ENCODE measurements at places on chromosomes 16 and 17. TPM values are rescaled to one million over a fixed set of nuclear protein-coding genes. Genes with fewer than 3 reads are reported as not detected.

The MEIOB gene
- not detected for total RNA-seq

The TNFRSF12A gene
- total RNA-seq: 5.5 TPM

The ZNF174 gene
- 10.6 TPM for total RNA-seq

The ZSCAN32 gene
- total RNA-seq: 19.4 TPM

The PDXDC1 gene
- total RNA-seq: 63.6 TPM

The CDH16 gene
- not detected for total RNA-seq

The PLA2G10 gene
- total RNA-seq: not detected

The ZNF597 gene
- 2.6 TPM for total RNA-seq

The USP6 gene
- 0.03 TPM for total RNA-seq

The MYO15B gene
- total RNA-seq: 18.1 TPM

The KRTAP4-5 gene
- not detected for total RNA-seq

The KRTAP17-1 gene
- not detected for total RNA-seq

The MEFV gene
- total RNA-seq: not detected

The YPEL3 gene
- total RNA-seq: 15.1 TPM

The UNKL gene
- total RNA-seq: 46.1 TPM

The KRT35 gene
- total RNA-seq: not detected

The CORO1A gene
- 819 TPM for total RNA-seq

The MGRN1 gene
- 119 TPM for total RNA-seq

The ATP2A1 gene
- total RNA-seq: 2.6 TPM

The SCARF1 gene
- total RNA-seq: 7.3 TPM

The HYDIN gene
- total RNA-seq: 0.17 TPM

The SPATA2L gene
- 14.1 TPM for total RNA-seq

The WNK4 gene
- 0.29 TPM for total RNA-seq

The ZNF205 gene
- 0.15 TPM for total RNA-seq

The HOXB7 gene
- 0.51 TPM for total RNA-seq

The TM4SF5 gene
- total RNA-seq: not detected

The RHBDL1 gene
- total RNA-seq: 0.71 TPM

The VASN gene
- 0.18 TPM for total RNA-seq

The SLC39A11 gene
- 25.7 TPM for total RNA-seq

The SOX9 gene
- not detected for total RNA-seq

The GJD3 gene
- total RNA-seq: 0.56 TPM

The ATP1B2 gene
- total RNA-seq: 0.54 TPM

The SLC22A31 gene
- total RNA-seq: 2.6 TPM

The PYCARD gene
- total RNA-seq: 20.9 TPM

The KREMEN2 gene
- 0.18 TPM for total RNA-seq

The PIGW gene
- total RNA-seq: 30.8 TPM

The P2RX1 gene
- 0.13 TPM for total RNA-seq

The KRT33B gene
- total RNA-seq: not detected
